ENCODE measurements at places on chromosomes 6 and 20. TPM values are rescaled to one million over a fixed set of nuclear protein-coding genes. Genes with fewer than 3 reads are reported as not detected.

DNA sequence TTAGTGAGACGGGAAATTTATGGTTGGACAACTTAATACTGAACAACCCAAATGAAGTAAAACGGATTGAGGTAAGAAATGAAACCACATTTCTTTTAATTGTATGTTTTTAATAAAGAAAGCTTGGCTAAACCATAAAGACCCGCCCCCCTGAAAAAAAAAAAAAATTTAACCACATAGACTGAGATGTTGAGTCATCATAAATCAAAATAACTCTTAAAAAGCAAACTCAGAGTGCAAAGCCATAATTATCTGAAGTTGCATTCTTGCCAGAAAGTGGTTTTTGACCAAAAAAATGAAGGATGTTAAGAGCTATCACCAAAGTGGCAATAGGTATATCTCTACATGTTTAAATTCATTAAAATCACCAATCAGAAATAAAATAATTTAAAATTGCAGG, 101.8 kb upstream of the COL21A1 start:
- DNase-seq, result no peak

The KCNK15 gene
- polyA plus RNA-seq, result 0.22 TPM

The IL17F gene
- polyA plus RNA-seq, result not detected

- no peak for DNase-seq
These were observed 24.8 kb downstream of the LYRM2 start for GRCh38 chr6:89613790-89614189.

The SPATA25 gene
- 0.65 TPM for polyA plus RNA-seq

DNA sequence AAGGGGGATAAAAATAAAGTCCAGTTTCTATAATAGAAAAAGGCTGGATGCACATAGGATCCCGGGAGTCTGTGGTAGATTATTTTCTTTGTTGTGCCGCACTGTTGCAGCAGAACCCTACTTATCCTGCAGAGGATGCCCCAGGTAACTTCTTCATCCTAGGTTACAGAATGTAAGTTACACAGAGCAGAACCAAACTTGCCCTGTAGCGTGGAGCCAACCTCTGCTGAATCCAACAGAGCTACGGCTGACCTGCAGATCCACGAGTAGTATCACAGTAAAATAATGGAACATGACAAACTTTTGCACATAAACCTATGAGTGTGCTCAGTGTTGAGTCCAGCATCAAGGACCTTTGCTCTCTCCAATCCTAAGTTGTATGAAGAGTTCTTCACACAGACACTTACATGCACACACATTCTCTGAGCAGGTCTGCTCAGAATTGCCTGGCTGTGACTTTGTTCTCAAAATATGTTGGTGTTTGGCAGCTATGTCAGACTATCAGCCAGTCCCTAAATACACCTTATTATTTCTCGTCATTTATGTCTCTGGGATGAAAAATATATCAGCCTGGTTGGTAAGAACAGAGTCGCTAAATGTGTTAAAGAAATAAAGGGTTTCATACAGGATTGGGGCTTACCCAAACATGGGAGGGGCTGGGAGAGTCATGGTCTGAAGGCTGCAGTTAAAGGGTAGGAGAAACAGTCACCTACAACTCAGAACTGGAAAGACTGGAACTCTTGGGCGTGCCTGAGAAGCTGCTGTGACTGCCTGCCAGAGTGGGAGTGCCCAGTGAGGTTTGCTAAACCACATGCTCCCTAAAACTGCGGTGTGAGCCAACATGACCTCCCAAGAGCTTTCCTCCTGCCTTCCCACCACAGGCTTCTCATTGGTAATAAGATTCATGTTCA, 165.1 kb upstream of the SLC24A3 start:
- peak; percentile 40 for DNase-seq

DNA sequence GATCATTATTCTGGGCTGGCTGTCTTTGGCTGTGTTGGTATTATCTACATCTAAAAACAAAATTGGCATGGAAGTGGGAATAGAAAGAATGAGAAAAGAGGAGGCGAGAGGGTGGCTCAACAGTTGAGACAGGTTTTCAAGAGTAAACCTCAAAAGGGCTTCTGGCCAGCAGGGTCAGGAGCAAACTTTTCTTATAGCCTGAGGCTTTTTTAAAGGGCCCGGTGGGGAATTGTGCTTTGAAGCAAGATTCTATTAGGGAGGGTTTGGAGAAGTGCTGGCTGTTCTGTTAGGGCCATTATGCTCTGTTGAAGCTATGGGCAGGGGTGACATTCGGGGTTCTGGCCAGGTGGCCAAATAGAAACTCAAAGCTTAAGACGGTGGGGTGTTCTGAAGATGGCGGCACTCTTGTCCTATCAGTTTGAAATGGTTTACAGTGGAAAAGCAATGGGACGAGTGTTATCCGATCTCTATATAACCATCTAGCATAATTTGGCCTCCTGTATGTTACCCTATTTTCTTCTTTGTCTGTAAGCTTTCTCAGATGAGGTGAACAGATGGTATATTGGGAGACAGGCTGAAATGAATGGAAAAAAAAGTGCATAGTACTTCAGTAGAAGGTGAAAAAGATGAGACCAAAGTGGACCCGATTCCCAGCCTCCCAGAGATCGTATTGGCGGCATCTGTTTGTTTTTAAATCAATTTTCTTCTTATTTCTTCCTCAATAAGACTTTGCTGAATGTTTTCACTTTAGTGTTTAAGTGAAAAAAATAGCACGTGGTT, 132.1 kb upstream of the CNR1 start:
- no peak for DNase-seq

The PAQR8 gene
- polyA plus RNA-seq, result 2.4 TPM

The ISM1 gene
- 1.2 TPM for polyA plus RNA-seq

The BTN1A1 gene
- polyA plus RNA-seq, result not detected

DNA sequence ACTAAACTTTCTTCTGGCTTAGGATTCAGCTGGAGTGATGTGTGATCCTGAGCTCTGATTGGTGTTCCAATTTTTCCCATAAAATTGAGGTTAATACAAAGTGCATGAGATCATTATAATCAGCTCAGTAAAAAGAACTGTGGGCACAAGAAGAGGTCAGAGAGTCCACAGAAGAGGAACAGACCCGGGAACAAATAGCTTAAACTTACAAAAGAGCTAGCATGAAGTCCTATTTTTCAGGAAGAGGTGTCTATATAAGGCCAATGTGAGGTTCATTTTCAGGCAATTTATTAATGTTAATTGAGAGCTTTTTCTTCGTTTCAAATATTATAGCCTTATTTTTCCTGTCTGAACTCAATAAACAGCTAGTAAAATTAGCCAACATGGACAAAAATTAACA, 26.9 kb upstream of the STX11 start:
- no peak for DNase-seq

DNA sequence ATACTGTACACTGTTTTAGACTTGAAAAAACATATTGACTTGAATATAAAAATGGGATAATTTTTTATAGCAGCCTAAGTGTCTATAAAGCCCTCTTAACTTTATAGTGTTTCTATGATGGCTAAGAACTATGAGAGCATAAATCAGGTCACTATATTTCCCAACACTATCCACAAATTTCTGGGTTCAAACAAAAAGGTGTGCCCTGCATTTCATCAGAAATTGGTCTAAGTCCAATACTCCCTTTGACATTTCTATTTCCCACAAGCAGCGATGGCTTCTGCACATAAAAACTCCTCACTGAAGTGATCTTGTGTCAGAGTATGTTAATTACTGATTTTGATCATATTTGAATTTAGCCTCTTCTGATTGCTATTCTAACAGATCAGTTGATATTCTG, 143.9 kb downstream of the WDR27 start:
- no peak for DNase-seq

DNA sequence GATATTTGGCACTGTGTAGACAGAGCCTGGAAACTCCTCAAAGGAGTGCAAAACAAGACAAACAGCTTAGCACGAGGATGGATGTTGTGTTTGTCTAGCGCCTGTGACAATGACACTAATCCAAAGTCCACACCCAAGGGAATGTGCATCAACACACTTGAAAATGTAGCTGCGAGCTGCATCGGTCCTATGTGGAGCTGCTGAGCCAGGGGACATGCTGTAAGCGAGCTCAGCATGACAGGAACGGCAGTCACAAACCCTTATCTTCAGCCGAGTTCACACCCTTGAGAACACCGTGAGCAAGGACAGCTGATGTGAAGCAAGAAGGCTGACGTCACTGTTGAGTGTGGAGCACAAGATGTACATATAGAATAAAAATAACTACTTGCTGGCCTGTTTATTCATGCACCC, 684.3 kb downstream of the QKI start:
- DNase-seq, result peak; percentile 34

- DNase-seq, result no peak
These were observed 123.1 kb downstream of the OLIG3 start for GRCh38 chr6:137370871-137371633.

DNA sequence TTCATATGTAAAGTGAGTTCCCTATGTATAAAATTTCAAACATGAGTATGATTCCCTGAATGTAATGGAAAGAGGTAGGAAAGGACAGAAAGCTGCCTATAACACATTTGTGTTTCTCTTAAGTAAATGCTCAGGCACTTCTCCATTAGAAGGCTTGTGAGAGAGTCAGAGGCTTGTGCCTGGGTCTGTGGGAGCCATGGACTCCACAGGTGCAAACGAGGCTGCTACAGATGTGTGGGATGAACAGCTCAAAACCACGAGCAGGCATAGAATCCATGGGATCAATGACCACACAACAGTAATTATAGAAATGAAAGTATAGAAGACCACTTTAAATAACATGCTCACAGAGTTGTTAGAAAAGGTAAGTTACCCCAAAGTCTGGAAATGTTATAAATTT, 134.4 kb downstream of the ARID1B start:
- DNase-seq, result no peak

DNA sequence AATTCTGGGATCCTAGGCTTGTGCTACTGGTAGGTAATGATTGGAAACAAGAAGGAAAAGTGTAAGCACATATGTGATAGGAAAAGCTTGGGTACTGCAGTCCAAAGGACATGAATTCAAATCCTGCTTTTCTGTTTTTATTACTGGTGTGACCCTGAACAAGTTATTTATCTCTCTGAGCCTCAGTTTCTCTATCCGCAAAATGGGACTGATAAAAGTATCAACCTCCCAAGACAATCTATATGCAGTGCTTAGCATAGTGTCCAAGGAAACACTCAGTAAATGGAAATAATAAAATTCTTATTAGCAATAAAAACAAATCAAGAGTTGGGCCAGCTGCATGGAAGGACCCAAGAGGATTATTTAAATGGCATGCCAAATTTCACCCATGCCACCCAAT, 108.5 kb downstream of the ZMYND8 start:
- DNase-seq, result no peak

The NMBR gene
- polyA plus RNA-seq, result not detected

- no peak for DNase-seq
These were observed 20.1 kb upstream of the FAM110A start for GRCh38 chr20:813390-813789.
